Liver (tissue), 10 donors: ENCODE measurements at places on chromosomes 1 and 21.

DNA sequence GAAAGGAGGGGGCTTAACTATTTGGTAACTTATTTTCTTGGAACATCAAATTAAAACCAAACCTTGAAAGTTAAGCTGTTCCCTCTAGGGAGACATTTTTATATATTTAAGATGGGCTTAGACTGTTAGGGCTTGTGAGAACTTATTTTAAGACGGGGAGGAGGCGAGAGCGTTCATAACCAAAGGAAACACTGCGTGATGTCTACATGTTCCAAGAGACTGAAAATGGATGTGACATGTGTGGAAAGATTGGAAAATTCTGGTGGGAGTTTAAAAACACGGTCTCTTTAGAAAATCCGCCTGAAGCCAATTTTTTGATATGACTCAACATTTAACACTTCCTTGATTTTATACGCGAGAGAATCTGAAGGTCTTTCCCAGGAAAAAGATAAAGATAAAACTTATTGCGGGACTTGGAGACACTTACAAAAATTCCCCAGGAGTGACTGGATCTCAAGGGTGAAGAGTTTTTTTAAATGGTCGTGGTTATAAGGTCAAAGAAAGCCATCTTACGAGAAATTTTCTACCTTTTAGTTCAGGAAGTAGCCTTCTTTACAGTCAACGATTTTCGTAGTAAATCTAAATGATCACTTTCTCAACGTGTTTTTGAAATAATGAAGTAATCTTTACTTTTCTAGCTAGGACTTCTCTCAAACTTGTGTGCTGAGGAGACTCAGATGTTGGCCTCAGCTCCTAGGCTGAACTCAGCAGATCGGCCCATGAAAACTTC, 828 bp downstream of the PNRC2 start:
- no peak for DNase-seq

- peak; percentile 28 for DNase-seq
Measured at GRCh38 chr1:29629814-29630516, 393.6 kb downstream of the PTPRU start.

DNA sequence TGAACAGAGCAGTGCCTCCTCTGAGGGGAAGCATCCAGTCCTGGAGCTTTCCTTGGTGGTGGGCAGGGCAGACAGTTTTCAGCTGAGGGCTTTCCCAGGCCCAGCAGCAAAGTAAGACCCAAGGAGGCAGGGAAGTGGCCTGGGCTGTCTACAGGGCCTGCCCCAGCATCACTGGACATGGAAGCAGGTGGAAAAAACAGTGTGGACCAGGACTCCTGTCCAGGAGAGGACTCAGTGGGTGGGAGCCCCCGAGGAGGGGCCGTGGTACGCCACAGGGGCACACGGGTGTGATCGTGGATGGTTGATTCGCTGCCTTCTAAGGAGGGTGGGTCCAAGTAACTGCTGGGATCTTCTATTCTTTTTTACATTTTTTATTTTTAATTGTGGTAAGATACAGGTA, 387.6 kb downstream of the KIF26B start:
- no peak for DNase-seq

GRCh38 chr1:17496419-17496818, 43.1 kb upstream of the ARHGEF10L start:
- DNase-seq, result no peak

DNA sequence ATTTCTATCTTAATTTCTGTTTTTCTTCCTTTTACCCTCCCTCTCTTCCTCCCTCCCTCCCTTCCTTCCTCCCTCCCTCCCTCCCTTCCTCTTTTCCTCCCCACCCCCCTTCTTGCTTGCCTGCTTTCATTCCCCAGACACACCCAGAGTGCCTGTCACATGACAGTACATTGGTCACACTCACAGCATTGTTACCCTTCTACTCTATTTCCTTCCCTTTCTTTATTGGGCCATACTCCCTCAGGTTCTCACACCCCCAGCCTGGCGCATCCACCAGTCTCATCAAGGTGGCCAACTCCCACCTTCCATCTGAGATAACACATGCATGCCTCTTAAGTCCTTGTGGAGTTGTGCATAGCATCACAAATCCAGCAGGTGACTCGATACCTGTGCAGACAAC, 10.9 kb downstream of the TMPRSS3 start:
- no peak for DNase-seq

GRCh38 chr1:241596633-241597032, 43.5 kb downstream of the CHML start:
- DNase-seq, result no peak

DNA sequence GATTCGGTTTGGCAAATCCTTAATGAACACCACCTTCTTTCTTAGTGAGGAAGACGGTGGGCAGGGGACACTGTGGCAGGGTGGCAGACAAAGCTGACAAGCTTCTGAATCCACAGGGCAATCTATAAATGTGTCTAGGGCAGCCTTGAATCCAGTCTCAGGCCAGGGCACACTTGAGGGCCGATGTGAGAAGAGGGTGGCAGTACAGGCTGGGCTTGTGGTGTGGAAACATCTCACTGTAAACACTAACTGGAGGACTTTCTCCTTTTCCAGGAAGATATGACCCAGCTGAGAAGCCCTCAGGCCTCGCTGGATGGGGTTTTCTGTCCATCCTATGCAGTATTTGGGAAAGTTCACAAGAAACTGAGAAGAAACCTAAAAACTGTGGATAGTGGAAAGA, 46.5 kb downstream of the PKP1 start:
- no peak for DNase-seq

DNA sequence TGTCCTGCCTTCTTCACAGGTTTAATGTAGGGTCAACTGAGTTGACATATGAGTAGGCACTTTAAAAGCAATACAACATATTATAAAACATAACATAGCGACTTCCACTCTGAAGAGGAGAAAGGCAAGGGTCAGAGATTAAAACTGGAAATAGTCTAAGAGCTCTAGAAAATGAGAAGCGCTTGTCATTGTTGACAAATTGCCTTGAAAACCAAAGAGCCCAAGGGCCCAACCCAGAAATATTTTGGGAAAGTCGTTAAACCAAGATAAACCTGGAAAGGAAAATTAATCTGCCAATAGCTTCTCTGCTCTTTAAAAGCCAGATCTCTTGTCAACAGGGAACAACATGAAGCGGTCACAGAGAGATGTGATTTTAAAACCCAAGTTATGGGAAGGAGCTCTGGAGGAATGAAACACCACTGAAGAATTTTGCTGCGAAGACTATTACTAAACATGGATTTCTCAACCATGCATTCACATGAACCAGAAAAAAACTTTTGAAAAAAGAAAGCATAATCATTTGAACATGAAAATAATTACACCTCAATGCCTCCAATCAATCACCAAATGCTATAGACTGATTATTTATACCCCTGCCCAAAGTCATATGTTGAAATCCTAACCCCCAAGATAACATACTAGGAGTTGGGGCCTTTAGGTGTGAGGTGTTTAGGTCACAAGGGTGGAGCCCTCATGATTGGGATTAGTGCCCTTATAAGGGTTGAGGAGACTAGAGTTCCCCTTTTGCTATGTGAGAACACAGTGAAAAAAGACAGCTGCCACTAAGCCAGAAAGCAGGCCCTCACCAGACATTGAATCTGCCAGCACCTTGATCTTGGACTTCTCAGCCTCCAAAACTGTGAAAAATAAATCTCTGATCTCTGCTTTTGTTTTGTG, 33.0 kb upstream of the MTF1 start:
- no peak for DNase-seq

- no peak for DNase-seq
Measured at GRCh38 chr1:172230526-172230925, 190.0 kb upstream of the C1orf105 start.

DNA sequence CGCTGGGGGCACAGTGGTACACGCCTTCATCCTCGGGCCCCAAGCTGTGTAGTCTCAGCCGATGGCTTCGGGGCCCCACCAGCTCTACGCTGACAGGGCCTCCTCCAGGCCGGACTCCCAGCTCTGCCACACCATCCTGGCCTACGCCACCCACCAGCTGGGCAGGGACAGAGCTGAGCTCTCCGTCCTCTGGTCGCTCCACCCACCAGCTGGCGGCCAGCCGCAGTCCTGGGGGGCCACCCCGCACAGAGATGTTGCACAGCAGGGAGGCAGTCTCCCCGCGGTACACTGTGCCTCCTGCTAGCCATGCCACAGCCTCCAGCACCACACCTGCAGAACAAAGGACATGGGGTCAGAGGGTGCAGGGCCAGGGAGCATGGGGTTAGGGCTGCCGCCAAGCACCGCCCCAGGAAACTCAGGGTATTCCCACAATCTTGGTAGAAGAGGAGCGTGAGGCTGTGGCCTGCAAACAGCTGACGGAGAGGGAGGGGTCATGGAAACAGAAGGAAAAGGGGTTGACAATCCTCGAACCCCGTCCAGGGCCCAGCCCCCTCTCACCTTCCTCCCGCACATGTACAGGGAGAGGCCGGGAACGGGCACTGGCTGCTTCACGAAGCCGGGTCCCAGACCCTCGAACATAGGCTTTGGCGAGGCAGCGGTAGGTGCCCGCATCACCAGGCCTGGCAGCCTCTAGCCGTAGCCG, 5.9 kb downstream of the IGSF8 start:
- no peak for DNase-seq

DNA sequence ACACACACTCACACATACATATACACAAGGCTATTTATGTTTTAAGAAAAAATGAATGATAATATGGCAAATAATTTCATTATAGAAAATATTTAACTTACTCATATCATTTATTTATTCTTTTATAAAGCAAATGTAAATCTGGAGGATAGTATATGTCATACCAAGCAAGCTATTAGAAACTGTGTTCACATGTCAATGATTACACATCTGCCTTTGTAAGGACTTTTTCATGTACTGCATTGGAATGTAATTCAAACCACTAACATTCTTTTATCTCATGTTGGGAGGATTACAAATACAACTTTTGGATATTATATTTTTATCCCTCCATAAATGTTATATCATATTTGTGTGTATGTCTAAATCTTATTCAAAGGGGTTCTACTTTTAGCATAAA, 1887.4 kb downstream of the NCAM2 start:
- no peak for DNase-seq

- no peak for DNase-seq
Measured at GRCh38 chr1:180527101-180527669, 24.8 kb upstream of the ACBD6 start.

DNA sequence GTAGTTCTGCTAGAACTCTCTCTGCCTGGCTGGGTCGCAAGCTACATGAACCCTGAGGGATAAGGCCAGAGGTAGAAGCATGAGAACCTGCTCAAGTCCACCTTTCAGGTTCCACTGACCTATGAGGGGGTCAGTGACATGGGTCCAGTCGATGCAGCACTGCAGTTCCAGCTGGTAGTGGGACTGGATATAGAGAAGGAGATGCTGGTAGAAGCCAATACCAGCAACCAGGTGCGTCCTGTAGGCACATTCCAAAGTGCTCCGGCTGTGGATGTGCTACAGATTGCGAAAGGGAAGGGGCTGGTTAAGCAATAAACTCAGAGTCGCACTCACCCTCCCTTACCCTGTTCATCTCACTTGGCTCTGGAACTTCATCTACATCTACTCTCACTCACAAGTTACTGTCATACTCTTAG, 5.7 kb downstream of the SMG5 start:
- DNase-seq, result no peak

GRCh38 chr1:22362626-22363402, 88.8 kb upstream of the ZBTB40 start:
- DNase-seq, result peak; percentile 54

- no peak for DNase-seq
Measured at GRCh38 chr1:217322834-217323233, 308.1 kb downstream of the GPATCH2 start.

- no peak for DNase-seq
Measured at GRCh38 chr1:152096931-152097330, 8.1 kb upstream of the TCHHL1 start.

DNA sequence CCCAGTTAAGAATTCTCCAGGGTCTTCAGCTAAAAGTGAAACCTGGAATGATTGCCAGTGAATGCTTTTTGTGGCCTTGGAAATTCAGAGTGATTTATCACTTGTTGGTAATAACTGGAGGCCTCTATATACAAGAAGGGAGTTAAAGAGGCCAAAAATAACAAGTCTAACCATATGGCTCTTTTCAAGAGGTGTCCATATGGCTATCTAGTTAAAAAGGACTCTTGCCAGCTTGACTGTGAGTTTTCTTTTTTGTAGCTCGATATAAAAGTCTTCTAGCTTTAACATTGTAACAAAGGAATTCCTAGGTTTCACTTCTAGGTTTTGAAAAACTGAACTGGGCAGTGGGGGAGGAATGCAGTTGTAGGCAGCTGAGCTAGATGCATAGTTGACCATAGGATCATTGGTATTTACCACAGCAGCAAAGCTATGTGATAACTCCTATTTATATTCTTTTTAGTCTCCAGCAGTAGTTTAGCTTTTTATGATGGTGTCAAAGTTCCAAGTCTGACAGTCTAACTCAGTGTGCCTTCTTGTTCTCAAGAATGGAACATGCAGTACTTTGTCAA, 44.4 kb downstream of the CACHD1 start:
- DNase-seq, result no peak

DNA sequence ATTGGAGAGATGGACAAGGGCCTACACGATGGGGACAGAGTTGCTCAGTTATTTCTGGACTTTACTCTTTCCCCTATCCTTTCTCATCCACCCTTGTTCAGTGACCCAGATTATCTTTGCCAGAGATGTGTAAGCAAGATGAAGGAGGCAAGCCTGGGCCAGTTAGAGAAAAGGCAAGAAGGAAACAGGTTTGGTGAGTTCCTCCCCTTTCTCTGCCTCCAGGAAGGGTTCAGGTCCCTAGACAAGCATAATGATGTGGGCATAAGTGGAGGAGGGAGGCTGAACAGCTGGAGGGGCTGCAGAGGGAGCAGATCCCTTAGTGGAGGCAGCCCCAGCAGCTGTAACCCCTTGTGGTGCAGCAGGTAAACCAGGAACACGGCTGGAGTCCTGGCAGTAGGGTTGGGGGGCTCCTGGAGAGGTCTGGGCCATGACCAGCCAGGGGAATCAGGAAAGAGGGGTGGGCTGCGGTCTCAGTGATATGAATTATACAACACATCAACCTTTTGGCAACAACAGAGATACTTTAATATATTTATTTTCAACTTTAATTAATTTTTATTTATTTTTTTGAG, 9.2 kb upstream of the CDC42 start:
- DNase-seq, result no peak

DNA sequence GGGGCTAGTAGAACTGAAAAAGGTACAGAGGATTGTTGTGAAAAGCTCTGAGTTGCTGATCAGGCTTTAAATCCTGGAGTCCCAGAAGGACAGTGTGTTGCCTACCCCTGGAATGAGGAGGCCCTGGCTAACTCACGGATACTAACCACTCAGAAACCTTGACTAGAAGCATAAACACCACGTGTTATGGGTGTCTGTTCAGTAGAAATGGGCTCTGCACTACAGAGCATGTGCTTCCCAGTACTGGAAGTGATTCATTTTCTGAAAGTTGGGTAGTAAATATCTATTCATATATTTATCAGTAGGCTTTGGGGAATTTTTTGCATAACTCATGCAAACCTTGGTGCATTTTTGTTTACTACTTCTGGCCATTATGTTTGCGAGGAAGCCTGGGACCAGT, 15.1 kb upstream of the CLCA1 start:
- no peak for DNase-seq

GRCh38 chr1:18676332-18676781, 45.7 kb downstream of the PAX7 start:
- DNase-seq, result no peak
